Glutamatergic neuron (in vitro differentiated cells): ENCODE measurements at places on chromosomes 3 and 15.

DNA sequence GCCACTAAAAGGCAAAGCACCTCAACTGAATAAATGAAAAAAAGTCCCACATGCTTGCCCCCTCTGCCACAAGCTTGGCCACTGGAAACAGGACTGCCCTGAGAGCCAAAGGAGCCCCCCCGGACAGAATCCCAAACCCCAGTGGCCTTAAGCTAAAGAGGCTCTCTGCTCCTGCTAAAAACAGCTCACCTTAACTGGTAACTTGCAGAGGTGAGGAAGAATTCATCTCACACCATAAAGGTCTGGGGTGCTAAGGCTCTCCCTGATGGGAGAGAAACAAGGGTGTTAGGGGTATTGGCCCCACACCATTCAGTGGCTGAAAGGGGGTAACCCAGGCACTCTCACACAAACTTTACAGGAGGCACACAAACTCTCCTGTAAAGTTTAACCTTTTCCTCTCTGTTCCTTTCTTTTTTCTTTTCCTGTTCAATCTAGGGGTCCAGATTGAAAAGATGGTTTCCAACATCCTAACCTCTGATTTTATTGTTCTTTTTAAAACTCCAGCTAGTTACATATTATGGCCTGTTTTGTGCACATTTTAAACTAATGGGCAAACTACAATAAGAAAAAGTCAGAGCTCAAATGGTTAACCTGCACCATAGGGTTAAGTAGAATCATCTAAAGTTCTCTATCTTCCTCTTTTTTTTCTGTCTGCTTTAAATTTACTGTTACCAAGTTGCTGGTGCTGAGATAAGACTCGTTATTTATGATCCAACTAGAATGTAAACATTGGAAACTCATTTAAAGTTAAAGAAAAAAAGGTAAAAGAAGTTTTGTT is 19.9 kb downstream of the TRANK1 start:
- no peak for DNase-seq

- DNase-seq = no peak
Measured at GRCh38 chr3:17121336-17121735, 236.6 kb downstream of the PLCL2 start.

GRCh38 chr3:44076221-44076829 is 165.4 kb upstream of the TOPAZ1 start:
- DNase-seq = no peak

- peak; percentile 35 for DNase-seq
Measured at GRCh38 chr15:24862726-24863521, 91.9 kb upstream of the SNRPN start.

DNA sequence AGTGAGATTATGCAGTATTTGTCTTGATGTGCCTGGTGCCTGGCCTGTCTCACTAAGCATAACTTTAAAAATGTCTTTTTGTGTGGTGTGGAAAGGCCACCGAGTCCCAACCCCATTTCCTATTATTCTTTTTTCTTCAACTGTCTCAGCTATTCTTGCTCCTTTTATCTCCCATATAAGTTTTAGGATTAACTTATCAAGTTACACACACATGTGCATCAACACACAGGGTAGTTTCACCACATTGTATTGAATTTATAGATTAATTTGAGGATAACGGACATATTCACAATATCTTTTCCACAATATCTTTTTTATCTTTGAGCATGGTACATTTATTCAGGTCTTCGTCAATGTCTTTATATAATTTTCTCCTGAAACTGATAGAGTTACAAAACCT is 127.6 kb downstream of the RYR3 start:
- no peak for DNase-seq

DNA sequence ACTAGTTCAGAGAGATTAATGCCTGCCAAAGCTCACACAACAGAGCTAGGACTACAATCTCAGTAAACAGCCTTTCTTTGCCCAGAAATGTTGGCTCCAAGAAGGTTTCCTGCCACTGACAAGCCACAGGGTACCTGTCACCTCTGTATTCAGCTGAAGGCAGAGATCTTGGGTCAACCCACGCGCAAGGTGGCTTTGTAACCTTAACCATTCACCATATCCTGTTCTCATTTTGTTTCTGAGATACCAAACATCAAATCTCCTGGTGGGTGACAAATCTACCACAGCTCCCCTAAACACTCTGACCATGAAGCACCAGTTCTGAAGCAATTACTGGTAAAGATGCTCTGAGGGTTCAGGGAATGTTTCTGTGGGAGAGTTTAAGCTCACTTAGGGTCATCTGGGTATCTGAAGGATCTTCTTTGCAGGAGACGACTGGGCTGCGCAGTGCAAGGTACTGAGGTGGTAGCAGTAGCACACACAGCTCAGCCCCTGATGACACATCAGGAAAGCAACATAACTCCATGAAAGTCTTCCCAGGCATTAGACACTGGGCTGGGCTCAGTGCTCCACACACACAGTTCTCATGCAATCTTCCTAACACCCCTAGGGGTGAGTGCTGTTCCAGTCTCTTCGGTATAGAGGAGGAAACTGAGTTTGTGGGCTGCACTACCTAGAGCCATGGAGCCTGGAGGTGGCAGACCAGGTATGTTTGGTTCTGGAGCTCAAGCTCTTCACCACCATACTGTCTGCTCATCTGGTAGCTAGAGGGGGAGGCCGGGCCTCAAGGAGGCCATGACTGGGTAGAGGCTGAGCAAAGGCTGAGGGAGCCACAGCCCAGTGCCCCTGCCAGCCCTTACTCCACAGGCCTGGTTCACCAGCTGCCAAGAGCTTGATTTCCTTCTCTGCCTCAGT is 7.7 kb downstream of the CXCR6 start:
- DNase-seq = no peak

- no peak for DNase-seq
Measured at GRCh38 chr3:109355625-109356441, 18.5 kb upstream of the DPPA4 start.

- DNase-seq = no peak
Measured at GRCh38 chr3:149579838-149580542, 77.8 kb downstream of the WWTR1 start.

DNA sequence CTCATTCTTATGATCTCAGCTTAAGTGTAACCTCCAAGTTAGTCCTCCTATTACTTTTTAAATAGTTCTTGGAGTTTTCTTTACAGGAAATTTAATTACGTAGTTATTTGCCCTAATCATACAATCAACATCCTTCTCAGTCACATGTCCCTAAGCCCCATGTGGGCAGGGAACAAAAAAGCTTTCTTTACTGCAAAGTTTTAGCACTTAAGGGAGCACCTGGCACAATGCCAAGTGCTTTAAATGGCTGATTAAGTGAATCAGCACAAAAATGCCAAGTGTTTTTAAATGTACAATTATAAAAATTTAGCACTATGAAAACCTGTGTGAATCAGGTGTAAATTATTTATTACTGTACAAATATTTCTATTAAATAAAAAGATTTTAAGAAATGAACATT is 445.3 kb downstream of the C3orf38 start:
- no peak for DNase-seq

- no peak for DNase-seq
Measured at GRCh38 chr3:10577486-10577885, 72.1 kb upstream of the ATP2B2 start.

DNA sequence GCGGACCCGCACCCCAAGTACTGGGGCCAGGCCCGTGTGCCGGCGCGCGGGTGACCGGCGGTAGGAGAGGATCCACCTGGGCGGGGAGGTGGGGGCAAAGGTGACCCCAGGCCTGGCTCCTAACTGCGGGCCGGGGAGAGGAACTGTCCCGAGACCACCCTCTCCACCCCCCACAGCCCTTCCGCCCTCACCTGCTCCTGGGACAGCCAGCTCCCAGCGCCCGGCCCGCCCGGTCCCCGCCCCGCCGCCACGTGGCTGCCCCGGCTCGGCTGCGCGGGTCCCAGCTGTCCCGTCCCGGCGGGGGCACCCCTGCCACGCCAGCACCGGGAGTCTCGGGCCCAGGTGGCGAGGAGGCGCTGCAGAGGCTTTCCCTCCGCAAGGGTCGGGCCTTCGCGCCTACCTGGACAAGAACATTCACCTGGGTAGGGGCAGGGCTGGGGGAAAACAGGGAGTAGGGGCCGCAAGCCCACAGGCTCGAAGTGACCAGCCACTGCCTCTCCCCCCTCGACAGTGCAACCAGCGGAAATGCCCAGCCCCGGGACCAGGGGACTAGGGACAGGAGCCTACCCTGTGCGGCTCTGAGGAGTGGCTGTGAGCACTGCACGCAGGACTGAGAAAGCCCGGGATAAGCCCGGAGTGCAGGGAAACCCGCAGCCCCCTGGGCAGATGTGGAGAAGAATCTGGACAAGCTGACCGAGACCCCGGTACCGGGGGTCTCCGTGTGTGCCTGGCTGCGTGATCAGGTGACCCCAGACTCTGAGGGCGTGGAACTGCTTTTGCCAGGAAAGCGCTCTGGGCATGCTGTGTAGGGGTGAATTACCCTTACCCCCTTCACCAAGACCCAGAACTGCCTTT is at the start of gene SLC12A8:
SLC12A8 (minus strand) TSS at position 240 of the 855 bp plus-strand sequence. CDS start 1,399 bp downstream, outside the sequence.
- DNase-seq = no peak

- peak; percentile 58 for DNase-seq
Measured at GRCh38 chr3:42906070-42906847, at the start of gene ZNF662. Gene ZNF662 (plus strand): TSS chr3:42906142. CDS start chr3:42908115, 1,973 bp downstream.

DNA sequence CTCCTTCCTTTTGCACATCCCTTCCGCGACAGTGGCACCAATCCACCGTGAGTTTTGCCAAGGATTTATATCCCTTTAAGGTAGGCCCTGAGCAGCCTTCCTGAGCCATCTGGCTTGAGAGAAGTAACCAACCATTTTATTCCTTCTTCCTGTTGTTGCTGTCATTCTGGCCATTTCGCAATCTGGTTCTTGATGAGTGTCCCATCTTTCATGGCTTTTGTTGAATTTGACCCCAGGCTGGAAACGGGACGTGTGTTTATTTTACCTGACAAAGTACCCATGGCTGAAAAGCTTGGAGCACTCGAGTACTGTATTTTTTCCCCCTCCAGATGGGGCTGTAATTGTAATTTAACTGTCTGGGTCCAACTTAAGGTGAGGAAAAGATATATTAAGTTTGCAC is 173.4 kb downstream of the WNT5A start:
- no peak for DNase-seq

- DNase-seq = no peak
Measured at GRCh38 chr15:62895905-62896316, 146.6 kb upstream of the TPM1 start.

- no peak for DNase-seq
Measured at GRCh38 chr3:11381563-11381962, 109.4 kb downstream of the ATG7 start.

DNA sequence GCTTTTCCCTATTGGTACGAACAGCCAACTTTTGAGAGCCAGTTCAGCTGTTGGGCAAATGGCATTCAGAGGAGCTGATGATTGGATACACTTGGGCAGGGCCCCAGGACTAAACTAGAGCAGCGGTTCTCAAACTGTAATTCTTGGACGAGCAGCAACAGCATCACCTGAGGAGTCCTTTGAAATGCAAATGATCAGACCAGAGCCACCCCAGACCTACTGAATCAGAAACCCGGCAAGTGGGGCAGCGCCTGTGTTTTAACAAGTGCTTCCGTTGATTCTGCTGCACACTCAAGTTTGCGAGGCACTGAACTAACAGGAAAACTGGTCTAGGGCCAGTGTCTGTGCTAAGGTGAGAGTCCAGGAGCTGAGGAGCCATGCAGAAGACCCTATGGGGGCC is 239.7 kb downstream of the UACA start:
- no peak for DNase-seq

GRCh38 chr3:71269906-71270305 is 313.6 kb downstream of the FOXP1 start:
- DNase-seq = no peak

- no peak for DNase-seq
Measured at GRCh38 chr3:85508659-85509058, 549.9 kb downstream of the CADM2 start.

DNA sequence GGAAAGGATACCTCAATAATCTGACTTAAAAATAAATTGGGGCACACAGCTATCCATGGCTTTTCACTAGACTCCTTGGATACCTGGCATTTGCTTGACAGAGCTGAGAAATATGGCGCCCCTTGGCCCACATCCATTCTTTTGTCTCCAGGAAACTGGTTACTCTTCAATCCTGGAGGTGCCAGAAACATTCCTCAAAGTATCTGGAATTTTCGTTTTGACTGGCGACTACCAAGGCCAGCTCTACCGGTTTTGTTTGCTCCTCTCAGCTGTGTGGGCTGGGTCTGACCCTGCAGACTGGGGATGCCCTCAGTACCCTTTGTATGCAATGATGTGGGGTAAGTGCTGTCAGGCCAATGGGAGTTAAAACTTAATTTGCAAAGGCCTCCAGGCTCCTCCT is 27.0 kb downstream of the KATNBL1 start:
- no peak for DNase-seq

- no peak for DNase-seq
Measured at GRCh38 chr15:101243420-101243819, 8.4 kb downstream of the CHSY1 start.

- no peak for DNase-seq
Measured at GRCh38 chr15:43930079-43930478, 103.3 kb downstream of the WDR76 start.

GRCh38 chr3:60829058-60829457 is 422.2 kb downstream of the FHIT start:
- DNase-seq = no peak

GRCh38 chr3:34107669-34108068 is 309.2 kb downstream of the PDCD6IP start:
- DNase-seq = no peak

DNA sequence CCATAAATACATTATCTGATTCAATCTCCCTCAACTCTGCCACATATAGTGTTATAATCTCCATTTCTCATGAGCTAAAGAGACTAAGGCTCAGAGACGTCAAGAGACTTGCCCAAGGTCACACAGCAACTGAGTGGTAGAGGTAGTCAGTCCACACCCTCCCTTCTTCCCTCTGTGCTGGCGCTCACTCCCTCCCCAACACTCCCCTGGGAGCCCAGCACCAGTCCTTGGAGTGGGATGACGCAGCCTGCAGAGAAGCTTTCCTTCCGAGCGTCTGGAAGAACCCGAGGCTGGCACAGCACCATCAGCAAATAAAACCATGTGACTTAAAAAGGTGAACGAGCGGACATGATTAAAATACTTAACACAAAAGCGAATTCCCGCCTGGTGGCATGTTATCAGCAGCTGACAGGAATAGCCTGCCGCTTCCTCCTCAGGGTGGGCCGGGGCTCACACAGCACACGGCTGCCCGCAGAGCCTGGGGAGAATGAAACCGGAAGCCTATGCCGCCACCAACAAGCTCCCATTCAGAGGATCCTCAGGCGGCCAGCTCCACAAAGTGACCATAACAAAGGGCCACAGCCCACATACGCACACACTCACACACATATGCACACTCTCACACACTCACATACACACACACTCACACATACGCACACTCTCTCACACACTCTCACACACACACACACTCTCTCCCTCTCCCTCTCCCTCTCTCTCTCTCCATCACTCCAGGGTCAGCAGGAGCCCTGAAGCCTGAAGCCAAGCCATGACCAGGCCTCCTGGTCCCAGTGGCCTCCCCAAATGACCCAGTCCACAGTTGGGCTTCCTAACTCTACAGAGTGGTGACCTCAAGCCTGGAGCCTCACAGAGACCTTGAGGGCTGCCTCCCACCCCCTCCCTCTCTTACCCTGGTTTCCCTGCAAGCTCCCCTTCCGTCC is 120.5 kb downstream of the XXYLT1 start:
- no peak for DNase-seq

- no peak for DNase-seq
Measured at GRCh38 chr15:100801256-100801900, 78.3 kb upstream of the ALDH1A3 start.

GRCh38 chr3:139231555-139232281 is 112.1 kb upstream of the MRPS22 start:
- DNase-seq = no peak
